GOT3 (cell line): ENCODE measurements at places on chromosomes 3 and 15.

- DNase-seq: no peak
Observed at GRCh38 chr3:118402971-118403370, 631.7 kb downstream of the IGSF11 start.

- no peak for DNase-seq
Observed at GRCh38 chr3:140023616-140024530, 88.9 kb downstream of the CLSTN2 start.

DNA sequence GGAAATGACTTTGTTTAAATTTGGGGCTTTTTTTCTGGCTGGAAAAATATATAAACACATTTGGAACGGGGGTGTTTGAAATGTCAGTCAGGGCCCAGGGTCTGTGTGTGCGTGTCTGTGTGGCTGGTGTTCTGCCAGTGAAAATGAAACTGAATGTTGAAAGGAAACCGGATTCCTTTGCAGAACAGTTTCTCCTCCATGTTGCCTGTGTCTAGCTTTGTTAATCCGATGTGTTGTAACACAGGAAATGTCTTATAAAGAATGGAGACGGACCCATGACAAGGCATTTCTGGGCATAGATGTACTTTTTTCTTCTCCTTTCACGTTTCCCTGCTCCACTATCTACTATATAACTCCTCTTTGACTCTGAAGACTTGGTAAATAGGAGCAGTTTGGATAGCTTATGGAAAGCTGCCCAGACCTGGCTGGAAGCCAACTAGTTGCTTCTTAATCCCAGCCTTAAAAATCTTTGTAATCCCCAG lies 2.8 kb downstream of the SQOR start:
- DNase-seq: no peak

- no peak for DNase-seq
Observed at GRCh38 chr3:65342084-65342683, 654.4 kb upstream of the ADAMTS9 start.

DNA sequence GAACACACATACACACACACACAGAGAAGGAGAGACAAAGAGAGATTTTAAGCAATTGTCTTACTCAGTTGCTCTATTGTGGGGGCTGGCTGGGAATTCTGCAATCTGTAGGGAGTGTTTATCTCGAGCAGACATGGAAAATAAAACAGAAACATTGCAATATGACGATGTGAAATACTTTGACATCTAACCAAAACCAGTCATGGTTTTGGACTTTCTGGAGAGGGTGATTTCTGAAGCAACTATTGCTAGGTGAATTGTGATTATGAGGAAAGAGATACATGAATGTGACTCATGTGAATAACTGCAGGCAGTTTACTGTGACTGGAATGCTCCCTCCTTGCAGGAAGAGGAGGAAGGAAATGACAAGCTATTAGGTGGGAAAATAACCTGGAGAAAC lies 12.3 kb upstream of the PHLDB2 start:
- DNase-seq: no peak

DNA sequence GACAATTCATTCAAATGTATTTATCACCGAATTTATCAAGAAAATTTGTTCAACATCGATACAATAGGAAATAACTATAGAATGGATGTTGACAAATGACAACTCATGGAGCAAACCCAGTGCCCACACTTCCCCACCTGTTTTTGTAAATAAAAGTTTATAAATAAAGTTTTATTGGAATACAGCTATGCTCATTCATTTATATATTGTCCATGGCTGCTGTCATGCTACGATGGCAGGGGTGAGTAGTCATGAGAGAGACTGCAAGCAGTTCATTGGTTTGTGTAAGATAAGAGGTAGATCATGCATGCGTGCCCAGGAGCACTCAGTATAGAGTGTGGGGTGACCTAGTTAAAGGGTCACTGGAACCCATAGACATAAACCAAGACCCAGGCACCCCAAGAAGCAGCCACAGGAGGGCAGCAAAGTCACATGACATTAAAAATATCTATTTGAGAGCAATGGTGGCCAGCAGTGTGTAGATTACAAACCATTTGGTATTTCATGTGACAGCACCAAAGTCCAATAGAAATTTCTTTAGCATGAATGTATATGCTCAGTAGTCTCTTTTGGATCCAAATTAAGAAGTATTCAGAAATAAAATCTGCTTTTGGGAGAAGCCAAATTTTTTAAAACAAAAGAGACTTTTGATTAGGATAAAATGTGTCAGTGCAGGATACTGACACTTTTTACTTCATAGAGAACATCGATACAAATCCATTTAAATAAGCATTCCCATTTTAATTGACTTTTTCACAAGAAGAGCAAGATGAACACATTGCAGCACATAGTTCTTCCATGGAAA lies 794.8 kb downstream of the MCTP2 start:
- DNase-seq: no peak

DNA sequence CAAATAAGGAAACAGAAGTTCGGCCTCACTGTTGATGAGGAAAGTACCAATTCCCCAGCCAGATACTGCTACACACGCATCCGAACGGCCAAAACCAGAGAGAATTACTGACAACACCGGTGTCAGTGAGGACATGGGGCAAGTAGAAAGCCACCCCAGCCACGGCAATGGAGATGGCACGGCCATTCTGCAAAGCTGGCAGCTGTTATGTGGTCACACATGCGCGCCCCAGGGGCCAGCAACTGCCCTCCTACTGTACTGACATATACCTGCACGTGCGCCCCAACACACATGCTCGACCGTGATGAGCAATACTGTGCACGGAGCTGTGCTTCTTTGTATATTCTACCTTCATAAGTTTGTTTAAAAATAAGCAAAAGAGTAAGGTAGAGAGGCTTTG lies 217.4 kb downstream of the ADAMTS17 start:
- DNase-seq: no peak

GRCh38 chr3:67083277-67083676 lies 85.2 kb downstream of the KBTBD8 start:
- DNase-seq: no peak

- no peak for DNase-seq
Observed at GRCh38 chr3:61600195-61600594, 38.8 kb downstream of the PTPRG start.

GRCh38 chr15:79051029-79051428 lies 39.6 kb downstream of the RASGRF1 start:
- DNase-seq: no peak

- DNase-seq: no peak
Observed at GRCh38 chr15:53193149-53193548, 403.0 kb upstream of the ONECUT1 start.

- no peak for DNase-seq
Observed at GRCh38 chr3:143810166-143810952, 37.9 kb downstream of the SLC9A9 start.

DNA sequence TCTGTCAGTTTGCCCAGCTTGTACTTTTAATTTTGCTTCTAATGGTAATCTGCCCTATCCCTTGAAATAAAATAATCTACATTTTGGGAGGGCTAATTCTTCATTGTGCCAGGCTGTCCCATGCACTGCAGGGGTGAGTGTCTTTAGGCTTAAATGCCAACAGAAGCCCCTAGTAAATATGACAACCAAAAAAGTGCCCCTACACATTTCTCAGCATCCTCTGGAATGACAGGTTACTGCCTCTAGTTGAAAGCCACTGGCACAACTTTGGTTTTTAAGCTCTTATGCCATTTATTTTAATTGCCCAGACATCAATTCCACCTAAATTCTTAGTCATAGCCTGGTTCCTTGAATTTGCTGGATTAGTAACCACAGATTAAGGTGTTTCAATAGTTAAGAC lies 3.4 kb downstream of the EPM2AIP1 start:
- no peak for DNase-seq

GRCh38 chr3:65854606-65855304 lies 184.0 kb downstream of the MAGI1 start:
- DNase-seq: no peak

GRCh38 chr15:41494922-41495735 lies 1.5 kb downstream of the ITPKA start:
- DNase-seq: no peak

DNA sequence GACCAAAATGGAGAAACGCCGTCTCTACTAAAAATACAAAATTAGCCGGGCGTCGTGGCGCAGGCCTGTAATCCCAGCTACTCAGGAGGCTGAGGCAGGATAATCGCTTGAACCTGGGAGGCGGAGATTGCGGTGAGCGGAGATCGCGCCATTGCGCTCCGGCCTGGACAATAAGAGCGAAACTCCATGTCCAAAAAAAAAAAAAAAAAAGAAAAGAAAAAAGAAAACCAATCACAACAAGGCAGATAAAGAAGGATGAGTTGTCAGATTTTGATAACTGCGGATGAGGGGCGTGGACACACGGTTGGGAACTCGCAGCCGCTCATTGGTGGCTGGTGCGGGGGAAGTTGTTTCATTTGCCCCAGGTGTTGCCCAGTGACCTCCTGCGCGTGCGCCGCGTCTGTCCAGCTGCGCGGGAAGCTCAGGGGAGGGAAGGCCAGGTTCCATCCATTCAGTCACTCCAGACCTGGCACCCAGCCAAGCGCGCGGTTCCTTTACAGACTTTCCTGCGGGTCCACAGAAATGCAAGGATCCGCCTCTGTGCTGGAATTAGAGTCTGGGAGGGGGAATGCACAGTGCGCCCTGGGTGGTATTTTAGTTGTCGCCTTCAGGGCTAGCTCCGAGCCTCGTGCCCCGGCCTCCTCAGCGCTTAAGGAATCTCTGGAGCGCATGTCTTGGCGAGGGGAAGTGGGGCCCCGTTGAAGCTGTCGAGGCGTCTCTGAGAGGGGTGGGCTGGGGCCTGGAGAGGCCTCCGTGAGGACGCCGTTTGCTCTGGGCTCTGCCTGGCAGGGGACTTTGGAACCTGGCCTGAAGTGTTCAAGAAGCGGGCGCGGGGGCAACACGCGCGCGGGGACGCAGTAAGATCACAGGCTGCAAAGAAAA lies 708 bp upstream of the GCHFR start:
- DNase-seq: no peak

GRCh38 chr15:87518957-87519356 lies 737.6 kb downstream of the NTRK3 start:
- no peak for DNase-seq

DNA sequence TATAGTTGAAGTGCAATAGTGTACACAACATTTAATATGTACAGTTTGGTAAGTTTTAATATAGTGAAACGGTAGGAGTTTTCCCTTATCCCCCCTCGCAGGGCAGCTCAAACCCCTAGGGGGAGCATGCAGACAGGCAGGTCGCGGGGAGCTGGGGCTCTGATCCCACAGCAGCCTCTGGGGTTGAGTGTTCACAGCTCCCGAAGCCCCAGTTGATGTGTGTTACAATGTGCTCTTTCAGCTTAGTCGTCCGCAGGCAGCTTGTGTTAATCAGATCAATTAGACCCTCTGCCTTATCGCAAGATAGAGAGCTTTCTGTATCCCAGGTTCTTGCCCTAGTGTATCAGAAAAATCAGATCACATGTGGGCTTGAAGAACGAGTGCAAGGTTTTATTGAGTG lies 143.1 kb upstream of the CHRNA7 start:
- no peak for DNase-seq

DNA sequence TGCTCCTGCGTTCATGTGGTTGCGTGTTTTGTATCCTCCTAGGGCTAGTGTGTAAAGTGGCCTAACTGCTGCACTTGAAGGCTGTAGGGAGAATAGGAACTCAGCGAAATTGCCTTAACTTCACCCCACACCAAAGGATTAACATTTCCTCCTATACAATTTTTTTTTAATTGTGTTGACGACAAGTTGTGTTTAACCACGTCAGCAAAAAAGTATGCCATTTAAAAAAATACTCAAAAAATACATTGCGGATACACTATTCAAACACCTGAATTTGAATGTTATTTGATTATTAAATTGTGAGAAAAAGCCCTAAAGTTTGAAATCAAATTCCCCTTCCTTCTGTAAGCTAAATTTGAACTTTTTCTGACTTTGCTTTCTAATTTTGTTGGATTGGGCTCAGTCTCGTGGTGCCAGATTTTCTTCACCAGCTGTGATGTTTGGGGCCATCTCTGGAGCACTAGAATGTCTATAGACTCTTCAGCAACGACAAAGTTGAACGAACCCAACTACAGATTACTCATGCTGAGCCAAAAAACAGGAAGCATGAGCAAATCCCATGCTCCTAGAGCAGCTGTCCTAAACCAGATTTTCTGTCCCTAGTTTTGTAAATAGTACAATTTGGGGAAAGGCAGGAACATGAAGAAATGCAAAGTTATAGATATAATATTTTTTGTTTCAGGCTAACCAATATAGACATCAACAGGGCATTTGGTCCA lies 8.1 kb upstream of the SLC9A9 start:
- DNase-seq: no peak

DNA sequence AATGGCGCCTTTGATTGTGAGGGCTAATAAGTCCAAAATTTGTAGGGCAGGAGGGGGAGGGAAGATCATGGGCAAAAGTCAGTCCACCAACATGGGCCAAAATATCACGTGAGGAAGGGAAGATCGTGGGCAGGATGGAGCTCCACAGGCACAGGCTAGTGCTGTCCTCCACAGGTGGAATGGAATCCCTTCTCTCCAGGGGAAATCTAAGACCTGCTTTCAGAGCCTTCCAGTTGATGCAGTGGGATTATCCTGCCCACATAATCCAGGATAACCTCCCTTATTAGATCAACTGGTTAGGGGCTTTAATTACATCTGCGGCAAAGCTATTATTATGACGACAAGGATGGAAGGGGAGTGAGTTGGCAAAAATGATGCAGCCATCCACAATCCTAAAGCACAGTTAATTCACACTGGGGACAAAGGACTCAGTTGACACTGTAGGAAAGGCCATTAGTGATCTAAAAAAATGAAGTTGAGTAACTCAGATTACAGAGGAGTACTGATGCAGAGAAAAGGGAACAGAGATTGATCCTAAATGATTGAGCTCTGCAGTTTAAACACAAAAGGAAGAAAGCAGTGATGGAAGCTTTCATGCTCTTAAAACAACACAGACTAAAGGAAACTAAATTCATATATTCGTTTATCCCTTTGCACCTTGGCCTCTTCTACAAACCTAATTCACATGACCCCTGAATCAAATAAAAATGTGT lies 159.8 kb downstream of the AKAP13 start:
- DNase-seq: no peak

DNA sequence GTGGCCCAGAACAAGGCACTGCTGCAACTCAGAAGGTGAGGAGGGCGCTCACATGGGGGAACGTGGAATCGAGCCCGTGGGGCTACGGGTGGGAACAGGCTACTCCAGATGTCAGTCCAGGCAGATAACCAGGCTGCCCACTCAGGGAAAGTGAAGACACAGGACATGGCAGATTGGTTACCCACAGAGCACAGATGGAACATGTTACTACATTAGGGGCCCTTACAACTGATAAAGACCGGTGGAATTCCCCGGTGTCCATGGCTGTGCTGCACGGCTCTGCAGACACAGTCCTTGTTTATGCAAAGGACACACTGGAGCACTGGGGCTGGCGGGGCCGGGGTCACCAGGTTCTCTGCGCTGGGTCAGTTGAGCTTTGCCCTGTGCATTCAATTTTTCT lies 36.9 kb downstream of the PCSK6 start:
- no peak for DNase-seq

DNA sequence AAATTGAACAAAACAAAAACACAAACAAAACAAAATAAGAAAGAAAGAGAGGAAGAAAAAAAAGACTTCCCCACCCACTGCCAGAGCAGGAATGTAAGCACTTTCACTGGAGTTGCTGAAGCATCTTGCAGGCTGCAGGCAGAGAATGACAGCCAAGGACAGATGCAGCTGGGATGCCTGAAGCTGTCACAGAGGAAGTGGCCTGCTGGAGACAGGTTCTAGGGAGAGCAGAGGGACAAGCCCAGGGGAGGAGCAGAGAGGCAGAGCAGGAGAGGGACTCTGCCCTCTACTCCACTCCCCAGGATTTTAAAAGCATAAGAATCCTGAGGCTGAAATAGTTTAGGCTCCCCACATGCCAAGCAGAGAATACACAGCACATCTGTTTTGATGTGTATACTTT lies 326.2 kb downstream of the TUSC7 start:
- no peak for DNase-seq

GRCh38 chr3:58059349-58060321 lies 51.4 kb downstream of the FLNB start:
- DNase-seq: no peak

- DNase-seq: no peak
Observed at GRCh38 chr3:99633887-99634558, 4.4 kb upstream of the COL8A1 start.
